Fibroblast of skin of abdomen (primary cell): ENCODE measurements at places on chromosomes 13 and 19.

DNA sequence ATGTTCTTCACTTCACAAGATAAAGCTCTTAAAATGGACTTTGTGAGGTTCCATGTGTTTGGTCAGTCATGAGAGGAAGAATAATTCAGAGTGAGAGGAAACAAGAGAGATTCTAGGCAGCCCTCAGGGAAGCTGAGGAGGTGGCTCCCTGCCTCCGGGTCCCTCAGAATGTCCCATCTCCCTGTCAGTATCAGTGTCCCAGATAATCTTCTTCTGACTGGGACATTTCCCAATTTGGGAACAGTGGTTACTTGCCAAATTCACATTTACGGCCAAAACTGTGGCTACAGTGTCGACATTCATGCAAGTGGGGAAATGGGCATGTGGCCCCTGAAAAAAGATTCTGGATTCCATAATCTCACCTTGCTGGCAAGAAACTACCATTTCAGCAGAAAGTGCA lies 9.0 kb downstream of the ZNF417 start:
- DNase-seq, result no peak

- no peak for DNase-seq
Measured at GRCh38 chr13:74052402-74052928, 81.7 kb downstream of the KLF12 start.

- no peak for DNase-seq
Measured at GRCh38 chr13:94677799-94678198, 34.5 kb downstream of the SOX21 start.

- no peak for DNase-seq
Measured at GRCh38 chr13:102260256-102260655, 141.6 kb downstream of the FGF14 start.

GRCh38 chr19:15869873-15870272 lies 28.0 kb downstream of the CYP4F2 start:
- DNase-seq, result no peak

DNA sequence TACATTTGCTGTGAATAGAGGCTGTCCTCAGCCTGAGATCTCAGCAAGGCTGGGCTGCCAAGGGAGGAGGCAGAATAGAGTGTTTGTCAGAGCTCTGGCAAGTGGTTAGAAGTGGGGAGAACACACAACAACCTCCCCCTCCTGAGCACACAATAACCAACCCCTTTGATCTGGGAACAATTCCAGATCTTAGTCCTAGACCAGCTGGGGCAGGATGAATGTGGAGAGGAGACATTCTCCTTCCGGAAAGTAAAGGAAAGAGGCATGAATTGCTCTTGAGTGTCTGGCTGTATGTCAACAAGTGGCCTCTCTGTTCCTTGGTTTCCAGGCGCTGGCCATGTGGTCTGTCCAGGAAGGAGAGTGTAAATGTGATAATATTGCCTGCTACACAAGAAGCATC lies 114.9 kb upstream of the TMTC4 start:
- DNase-seq, result peak; percentile 56

GRCh38 chr13:108345016-108345415 lies 75.5 kb downstream of the TNFSF13B start:
- no peak for DNase-seq

GRCh38 chr13:77715233-77715891 lies 17.9 kb downstream of the SLAIN1 start:
- DNase-seq, result no peak

DNA sequence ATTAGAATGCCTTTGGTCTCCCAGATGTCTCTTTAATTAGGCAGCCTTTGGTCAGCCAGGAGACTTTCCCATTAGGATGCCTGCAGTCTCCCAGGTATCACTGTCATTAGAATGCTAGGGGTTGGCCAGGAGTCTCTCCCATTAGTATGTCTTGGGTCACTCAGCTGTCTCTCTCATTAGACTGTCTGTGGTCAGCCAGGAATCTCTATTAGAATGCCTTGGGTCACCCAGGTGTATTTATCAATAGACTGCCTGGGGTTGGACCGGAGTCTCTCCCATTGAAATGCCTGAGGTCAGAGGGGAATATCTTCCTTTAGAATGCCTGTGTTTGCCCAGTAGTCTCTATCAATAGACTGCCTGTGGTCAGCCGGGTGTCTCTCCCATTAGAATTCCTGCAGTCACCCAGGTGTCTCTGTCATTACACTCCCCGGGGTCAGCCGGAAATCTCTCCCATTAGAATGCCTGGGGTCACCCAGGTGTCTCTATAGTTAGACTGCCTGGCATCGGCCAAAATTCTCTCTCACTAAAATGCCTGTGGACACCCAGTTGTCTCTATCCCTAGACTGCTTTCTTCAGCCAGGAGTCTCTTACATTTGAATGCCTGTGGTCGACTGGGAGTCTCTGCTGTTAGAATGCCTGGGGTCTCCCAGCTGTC lies 1460.3 kb downstream of the UQCRFS1 start:
- no peak for DNase-seq

GRCh38 chr13:97889803-97890202 lies 63.7 kb upstream of the IPO5 start:
- DNase-seq, result no peak

- no peak for DNase-seq
Measured at GRCh38 chr13:33976965-33977364, 159.0 kb downstream of the RFC3 start.

DNA sequence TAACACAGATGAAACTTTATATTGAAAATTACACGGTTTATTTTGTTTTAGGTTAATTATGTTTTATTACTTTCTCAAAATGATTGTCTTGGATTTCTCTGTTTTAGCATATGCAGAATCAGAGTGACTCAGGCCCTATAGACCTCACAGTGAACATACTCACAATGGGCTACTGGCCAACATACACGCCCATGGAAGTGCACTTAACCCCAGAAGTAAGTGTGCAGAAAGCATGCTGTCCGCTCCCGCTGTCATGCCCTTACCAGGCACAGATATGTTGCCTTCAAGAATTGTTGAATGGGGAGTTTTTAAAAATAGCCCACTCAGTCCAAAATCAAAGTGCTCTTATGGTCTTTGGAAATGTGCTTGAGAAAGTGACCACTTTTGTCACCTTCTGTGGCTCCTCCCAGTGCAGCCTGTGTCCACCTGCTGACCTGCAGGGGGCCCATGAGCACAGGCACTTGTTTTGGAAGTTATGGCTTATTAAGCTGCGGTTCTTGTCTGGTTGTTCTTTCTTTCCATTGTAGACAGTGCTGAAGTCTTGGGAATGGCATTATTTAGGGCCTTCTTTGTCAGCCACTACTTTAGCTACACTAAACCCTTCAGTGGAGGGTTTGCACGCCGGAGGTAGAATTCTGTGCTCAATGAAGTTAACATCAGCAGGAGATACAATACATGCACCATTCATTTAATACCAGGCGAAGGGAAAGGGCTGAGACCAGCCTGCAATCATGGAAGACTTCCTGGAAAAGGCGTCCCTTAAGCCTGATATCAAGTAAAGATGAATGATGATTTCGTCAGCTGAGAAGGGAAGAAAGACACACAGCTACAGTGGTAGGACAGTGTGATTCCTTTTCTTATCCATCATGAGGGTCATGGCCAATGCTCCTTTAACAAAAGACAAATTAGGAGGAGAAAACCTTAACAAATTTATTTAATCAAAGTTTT lies 36.7 kb downstream of the CUL4A start:
- DNase-seq, result no peak

DNA sequence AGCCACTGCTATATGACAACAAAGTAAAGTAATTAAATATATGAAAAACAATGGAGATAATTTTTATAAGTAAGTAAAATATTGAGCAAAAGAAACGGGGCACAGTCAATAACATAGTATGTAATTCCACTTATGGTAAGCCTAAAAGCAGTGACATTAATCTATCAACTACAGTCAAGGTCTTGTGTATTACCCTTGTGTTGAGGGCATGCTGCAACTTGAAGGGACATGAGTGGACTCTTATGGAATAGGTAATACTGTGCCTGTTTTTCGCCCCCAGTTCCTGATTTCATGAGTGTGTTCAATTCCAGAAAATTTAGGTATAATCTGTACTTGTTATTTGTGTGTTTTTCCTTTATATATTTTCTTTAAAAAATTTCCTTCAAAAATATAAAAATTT lies 201.3 kb upstream of the SLITRK6 start:
- no peak for DNase-seq

DNA sequence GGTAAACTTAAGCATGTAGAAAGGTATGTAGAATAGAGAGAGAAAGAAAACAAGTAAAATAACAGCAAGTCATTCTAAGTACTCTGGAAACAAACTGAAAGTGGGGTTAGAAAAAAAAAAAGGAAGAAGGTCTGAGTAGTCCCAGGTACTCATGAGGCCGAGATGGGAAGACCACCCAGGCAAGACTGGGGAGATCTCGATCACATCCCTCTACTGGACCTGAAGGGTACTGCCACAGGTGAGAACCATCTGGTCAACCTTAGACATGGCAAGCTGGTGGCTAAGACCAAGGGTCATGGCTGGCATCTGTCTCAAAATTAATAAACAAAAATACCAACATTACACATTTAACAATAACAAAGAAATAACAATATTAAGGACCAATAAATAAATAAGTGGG lies 36.3 kb upstream of the ZNF724 start:
- DNase-seq, result no peak

DNA sequence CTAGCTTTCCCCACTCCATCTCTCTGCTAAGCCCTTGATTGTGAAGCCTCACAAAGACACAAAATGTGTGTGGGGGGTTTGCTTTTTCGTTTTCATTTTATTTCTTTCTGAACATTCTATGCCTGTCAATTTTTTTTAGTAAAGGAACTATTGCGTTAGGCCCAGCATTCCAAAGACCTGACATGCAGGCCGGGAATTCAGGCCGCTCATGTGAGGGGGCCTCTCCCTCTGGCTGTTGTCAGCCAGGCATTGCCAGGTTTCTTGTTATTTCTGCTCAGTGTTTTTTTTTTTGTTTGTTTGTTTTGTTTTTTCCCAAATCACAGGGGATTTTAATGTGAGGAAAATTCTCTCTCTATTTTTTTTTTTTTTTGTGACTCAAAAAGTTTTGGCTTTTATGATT lies 10.3 kb upstream of the MEDAG start:
- peak; percentile 93 for DNase-seq

GRCh38 chr19:6358003-6358402 lies 3.3 kb upstream of the CLPP start:
- no peak for DNase-seq

- peak; percentile 34 for DNase-seq
Measured at GRCh38 chr19:33283589-33283988, 18.7 kb downstream of the CEBPA start.

DNA sequence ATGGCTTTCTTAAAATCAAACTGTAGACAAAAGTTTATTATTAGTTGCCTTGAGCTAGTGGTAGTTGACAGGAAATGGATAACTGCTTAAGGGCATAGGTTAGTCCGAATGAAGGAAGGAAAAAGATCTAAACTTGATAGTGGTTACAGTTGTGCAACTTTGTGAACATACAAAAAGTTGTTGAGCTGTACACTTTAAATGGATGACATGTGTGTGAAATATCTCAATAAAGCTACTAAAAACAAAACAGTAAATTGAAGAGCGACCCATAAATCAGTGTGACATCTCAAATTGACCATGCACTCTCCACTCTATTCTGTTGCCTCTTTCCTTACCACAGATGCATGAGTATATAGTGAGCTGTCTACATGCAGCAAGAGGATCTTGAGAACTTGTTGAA lies 1757.8 kb downstream of the PCDH9 start:
- peak; percentile 2 for DNase-seq

GRCh38 chr19:33266974-33267484 lies 35.3 kb downstream of the CEBPA start:
- no peak for DNase-seq
